ENCODE measurements at places on chromosomes 1 and 21.

DNA sequence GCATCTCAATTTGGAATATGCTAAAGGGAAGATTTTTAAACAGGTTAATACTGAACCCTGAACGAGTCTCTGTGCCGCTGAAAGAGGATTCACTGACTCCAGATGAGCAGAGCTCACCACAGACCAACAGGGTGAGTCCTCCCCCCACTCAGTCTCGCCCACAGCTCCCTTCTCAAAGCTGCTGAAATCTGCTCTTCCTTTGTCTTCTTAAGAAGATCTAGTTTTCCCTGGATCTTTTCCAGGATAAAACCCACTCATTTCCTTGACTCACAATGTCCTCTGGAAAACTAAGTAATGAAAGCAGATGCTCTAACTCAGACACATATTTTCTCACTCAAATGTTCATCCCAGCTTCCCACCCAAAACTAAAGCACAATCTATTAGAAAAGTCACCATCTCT lies 447.0 kb upstream of the PKN2 start:
- no peak for DNase-seq

DNA sequence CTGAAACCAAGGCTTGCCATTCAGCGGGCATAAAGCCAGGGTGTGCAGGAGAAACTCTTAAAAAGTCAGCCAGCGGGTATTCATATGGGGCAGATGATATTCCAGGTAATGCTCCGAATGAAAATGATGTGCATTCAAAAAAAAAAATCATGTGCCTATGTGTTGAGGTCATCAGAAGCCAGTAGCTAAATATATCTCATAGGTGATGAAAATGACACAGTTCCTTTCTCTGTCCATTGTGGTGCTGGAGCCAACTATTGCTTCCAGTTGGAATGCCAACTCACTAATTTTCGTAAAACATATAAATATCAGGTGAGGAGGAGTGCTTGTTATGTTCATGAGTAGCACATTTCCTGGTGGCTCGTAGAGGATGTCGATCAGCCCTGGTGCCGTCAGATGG lies 23.2 kb downstream of the AJAP1 start:
- no peak for DNase-seq

- no peak for DNase-seq
Measured at GRCh38 chr1:67626861-67627235, 58.2 kb upstream of the GADD45A start.

DNA sequence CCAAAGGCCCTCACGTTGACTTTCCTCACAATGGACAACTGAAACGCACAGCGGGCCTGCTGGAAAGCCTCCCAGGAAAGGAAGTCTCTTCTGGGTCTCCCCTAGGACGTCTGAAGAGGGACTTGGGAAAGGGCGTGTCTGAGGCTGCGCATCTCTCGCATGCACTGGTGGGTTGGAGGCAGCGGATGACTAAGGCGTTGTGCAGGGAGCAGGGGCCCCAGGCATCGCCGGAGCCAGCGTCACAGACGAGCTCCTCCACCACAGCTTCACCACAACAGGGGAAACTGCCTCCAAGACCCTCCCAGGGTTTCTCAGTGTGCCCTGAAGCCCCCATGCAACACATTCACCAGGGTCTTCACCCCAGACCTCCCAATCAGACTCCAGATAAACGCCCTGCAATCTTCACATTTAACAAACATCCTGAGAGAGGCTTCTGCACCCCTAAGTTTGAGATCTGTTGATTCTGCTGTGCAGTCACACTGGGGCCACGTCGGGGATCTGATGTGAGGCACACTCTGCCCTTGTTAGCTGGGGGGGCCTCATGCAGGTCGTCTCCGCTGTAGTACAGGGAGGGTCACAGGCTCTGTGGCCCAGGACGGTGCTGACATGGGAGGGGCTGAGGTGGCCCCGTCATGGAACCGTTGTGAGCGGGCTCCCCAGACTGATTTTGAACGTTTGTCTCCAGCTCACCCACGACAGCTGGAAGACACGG lies 7.0 kb upstream of the TFF1 start:
- DNase-seq = no peak

DNA sequence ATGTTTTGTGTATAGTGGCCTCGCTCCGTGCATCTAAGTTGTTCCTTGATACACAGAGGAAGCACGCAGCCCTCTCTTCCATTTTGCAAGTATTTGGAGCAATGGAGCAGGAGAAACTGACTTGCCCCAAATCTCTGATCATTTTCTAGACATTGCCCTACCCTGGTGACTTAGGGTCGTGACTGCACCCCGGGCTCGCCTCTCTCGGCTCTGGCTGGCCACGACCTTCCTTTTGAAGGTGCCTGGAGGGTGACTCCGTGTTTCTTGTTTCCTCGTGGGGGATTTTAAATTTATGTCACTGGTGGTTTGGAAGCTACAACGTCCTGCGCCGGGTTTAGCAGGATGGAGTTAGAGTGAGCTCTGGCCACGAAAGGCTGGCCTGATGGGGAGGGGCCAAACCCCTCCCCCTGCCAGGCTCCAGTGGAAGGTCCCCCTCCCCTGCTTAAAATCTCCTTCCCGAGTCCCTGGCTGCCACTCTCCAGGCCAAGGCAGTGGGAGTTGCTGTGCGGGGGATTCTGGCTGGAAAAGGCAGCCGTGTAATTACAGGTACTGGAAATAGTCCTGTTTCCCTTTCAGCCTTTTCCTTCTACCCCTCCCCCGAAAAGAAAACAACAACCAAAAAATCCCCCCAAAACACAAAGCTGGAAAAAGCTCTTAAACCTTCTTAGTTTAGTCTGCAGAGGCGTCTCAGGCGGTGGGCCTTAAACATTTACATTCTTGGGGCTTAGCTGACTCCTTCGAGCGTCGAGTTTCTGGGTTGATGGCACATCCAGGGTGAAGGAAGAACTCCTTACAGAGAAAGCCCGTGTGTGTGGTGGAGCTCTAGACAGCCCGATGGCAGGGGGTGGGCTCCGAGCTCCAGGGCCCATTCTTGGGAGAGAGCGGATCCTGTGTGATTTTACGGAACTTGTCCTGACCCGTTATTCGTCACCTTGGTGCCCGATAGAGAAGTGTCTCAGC lies 28.1 kb downstream of the SPSB1 start:
- DNase-seq = no peak

GRCh38 chr1:206460836-206461426 lies 9.3 kb upstream of the IKBKE start:
- peak; percentile 37 for DNase-seq
